ENCODE measurements at places on chromosomes 3 and 15. TPM values are rescaled to one million over a fixed set of nuclear protein-coding genes. Genes with fewer than 3 reads are reported as not detected.

DNA sequence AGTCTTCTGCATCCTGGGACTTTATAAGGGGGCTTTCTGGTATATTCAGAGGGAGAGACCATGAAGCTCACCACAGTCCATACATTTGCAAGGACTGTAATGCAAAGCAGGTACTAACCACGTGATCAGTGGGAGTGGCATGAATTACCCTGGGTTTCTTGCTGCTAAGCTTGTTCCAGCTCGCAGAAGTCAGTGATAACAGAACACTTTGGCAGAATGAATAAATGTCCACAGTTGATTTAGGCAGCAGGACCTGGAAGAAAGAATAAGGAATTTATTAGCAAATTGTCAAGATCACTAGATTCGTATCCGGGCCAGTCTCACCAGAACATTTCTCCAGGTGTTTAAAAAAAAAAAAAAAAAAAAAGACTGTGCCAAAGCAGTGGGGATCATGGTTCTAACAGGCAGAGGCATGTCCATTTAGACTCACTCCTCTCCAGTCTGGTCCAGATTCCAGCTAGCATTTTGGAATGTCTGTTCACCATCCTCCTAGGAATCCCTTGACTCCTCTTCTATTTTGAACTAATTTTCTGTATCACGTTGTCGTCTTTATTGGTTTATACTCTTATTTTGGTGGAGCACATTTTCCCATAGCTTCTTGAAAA lies 24.5 kb downstream of the HHLA2 start:
- H3K27me3 ChIP-seq = no peaks in the 10 kb centered on the region
- no peaks in the 10 kb centered on the region for H3K4me1 ChIP-seq
- H3K27ac ChIP-seq = no peak overlapping the region
- no peaks in the 10 kb centered on the region for H3K36me3 ChIP-seq
- DNase-seq = no peak

- no peaks in the 10 kb centered on the region for H3K27me3 ChIP-seq
- no peak for DNase-seq
- H3K27ac ChIP-seq = no peak overlapping the region
Observed at GRCh38 chr15:57570994-57571393, 20.7 kb upstream of the MYZAP start.

GRCh38 chr3:143808030-143808429 lies 40.2 kb downstream of the SLC9A9 start:
- no peak overlapping the region for H3K27ac ChIP-seq
- H3K36me3 ChIP-seq = no peaks in the 10 kb centered on the region
- H3K27me3 ChIP-seq = no peaks in the 10 kb centered on the region
- H3K4me3 ChIP-seq = no peak overlapping the region
- peaks cover 11% of the 10 kb centered on the region for H3K4me1 ChIP-seq
- DNase-seq = no peak

DNA sequence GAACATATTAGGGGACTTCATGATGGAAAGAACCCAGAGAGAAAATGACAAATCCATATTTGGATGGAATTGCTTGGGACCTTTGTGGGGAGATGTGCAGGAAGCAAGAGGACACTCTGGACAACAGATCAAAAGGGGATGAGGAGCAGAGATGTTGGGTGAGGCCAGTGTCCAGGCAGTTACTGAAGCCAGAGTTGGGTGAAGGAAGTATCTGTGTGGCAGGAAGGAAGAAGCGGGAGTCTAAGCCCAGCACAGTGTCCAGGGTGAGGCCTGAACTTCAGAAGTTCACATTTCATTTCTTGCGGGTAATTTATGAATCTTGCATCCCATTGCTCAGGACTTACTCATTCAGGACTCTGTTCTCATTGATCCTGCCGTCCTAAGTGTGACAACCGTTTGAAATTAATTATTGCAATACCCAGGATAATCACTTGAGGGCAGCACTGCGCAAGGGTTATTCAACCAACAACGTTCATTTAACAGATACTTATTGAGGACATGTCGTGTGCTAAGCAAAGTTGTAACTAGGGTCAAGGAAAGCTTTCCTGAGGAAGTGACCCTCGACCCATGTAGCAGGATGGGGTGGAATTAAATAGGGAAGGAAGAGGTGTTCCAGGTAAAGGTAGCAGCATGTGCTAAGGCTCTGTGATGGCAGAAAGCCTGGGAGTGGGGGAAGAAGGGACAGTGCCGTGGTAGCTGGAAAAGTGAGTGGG lies 61.3 kb upstream of the CMTM8 start:
- no peaks in the 10 kb centered on the region for H3K4me1 ChIP-seq
- DNase-seq = peak; percentile 58
- H3K27me3 ChIP-seq = peaks cover 2% of the 10 kb centered on the region
- H3K4me3 ChIP-seq = no peak overlapping the region
- no peak overlapping the region for H3K27ac ChIP-seq
- no peaks in the 10 kb centered on the region for H3K36me3 ChIP-seq

DNA sequence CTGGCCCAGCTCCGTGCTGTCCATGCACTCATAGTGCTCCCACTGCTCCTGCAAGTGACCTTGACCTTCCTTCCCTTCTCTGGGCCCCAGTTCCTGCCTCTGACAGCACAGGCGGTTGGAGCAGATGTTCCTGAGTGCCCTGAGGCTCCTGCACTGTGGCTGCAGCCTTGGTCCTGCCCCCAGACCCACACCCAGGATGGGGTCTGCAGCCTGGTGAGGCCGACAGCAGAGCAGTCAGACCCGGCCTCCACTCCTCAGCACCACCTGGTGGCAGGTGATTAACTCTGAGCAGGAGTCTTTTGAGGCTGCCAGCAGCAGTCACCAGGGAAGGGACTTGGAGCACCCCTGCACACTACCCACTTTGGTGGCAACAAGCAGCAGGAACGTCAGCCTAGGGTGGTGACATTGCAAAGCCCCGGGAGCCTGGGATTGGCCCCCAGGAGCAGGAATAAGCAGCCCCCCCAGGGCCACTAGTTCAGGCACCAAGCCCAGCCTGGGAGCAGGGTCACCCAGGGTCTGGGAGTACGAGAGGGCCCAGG lies 64.6 kb downstream of the CYP11A1 start:
- H3K27ac ChIP-seq = no peak overlapping the region
- no peak for DNase-seq
- H3K27me3 ChIP-seq = peaks cover 54% of the 10 kb centered on the region

DNA sequence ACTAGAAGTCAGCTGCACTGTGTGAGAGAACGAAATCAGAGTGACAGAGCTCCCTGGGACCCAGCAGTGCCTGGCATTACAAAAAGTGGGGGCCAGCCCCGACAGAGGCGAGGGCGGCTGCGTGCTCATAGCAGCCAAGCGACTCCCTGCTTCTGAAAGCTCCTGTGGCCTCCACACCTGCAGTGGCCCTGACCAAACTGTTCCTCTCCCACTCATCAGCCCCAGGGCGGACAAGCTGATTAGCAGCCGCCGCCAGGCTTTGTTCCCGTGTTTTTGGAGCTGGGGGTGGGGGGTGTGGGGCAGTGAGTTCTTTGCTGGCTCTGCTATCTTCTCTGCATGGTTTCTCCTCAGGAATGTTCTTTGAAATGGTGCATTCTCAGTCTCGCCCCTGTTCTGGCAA lies 58.1 kb downstream of the DGKG start:
- H3K4me3 ChIP-seq = no peak overlapping the region
- no peak overlapping the region for H3K27ac ChIP-seq
- H3K36me3 ChIP-seq = no peaks in the 10 kb centered on the region
- H3K4me1 ChIP-seq = no peaks in the 10 kb centered on the region
- H3K27me3 ChIP-seq = peaks cover 2% of the 10 kb centered on the region

The NUSAP1 gene
- polyA plus RNA-seq = 25.7 TPM

The CFAP92 gene
- polyA plus RNA-seq = 0.07 TPM

The ERC2 gene
- polyA plus RNA-seq = 0.25 TPM

DNA sequence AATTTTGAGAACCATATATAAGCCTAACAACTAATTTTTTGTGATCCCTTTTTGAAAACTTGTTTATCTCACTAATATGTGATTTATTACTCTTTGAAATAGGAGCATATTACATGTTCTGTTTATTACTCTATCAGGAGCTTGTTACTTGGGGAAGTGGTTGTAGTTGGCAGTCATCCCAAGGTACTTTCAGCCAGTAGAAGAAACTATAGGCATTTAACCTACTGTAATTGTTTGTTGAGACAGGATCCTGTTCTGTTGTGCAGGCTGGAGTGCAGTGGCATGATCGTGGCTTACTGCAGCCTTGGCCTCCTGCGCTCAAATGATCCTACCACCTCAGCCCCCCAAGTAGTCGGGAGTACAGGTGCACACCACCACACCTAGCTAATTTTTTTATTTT lies 195.6 kb downstream of the TCF12 start:
- DNase-seq = peak; percentile 57
- no peak overlapping the region for H3K4me3 ChIP-seq
- H3K27me3 ChIP-seq = no peaks in the 10 kb centered on the region
- peaks cover 8% of the 10 kb centered on the region for H3K4me1 ChIP-seq

The MESP2 gene
- polyA plus RNA-seq = 0.24 TPM

DNA sequence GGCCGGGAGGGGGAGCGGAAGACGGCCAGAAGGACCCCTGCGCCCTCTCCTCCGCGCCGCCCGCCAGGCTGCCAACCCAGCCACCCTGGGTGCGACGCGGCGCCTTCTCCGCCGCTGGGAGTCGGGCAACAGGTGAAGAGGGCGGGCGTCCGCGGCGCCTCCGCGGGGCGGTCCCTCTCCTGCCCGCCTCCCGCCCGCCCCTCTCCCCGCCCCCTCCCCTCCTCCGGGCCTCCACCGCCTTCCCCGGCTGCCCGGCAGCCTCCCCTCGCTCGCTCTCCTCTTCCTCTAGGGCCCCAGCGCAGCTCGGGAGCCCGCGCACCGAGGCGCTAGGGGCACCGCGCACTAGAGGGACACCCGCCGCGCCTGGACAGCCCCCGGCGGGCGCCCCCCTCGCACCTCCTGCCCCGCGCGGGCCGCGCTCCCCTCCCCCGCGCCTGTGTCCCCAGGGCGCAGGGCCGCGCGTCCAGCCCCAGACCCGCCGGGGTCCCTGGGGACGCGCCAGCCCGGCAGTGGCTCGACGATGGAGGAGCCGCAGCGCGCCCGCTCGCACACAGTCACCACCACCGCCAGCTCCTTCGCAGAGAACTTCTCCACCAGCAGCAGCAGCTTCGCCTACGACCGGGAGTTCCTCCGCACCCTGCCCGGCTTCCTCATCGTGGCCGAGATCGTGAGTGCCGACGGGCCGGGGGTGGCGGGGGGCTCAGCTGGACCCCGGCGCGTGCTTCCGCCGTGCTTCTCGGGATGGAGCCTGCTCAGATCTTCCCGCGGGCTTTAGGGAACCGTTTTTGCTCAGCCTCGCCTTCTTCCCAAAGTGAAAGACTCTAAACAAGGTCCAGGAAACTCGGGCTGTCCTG lies at the start of gene CMTM8:
Gene CMTM8 (plus strand): TSS at position 228 of the 854 bp plus-strand sequence. CDS start 293 bp downstream, at position 521.
- H3K4me3 ChIP-seq = peak within 1 kb of the TSS; percentile 57
- DNase-seq = peak; percentile 46
- H3K27me3 ChIP-seq = peaks cover 23% of the 10 kb centered on the region
- H3K36me3 ChIP-seq = no peaks in the 10 kb centered on the region
- H3K4me1 ChIP-seq = no peaks in the 10 kb centered on the region

The ACP3 gene
- polyA plus RNA-seq = 25.3 TPM

DNA sequence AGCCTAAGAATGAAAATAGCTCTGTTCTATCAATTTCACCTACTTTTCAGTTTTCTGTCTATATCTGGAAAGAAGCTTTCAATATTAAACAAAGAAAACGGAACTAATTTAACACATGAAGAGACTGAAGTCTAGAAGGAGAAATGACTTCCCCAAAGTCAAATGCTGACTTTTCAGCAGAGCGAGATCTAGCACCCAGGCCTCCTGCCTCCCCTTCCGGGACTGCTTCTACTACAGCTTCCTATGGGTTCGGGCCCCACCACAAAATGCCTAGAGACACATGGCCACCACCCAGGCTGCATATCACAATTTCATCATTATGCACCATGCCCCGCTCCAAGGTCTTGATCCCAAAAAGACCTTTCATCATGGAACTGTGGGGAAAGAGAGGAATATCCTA lies 104.5 kb downstream of the SST start:
- no peak overlapping the region for H3K4me3 ChIP-seq
- H3K4me1 ChIP-seq = peaks cover 10% of the 10 kb centered on the region
- no peak for DNase-seq
- no peak overlapping the region for H3K27ac ChIP-seq
- no peaks in the 10 kb centered on the region for H3K27me3 ChIP-seq
- no peaks in the 10 kb centered on the region for H3K36me3 ChIP-seq

DNA sequence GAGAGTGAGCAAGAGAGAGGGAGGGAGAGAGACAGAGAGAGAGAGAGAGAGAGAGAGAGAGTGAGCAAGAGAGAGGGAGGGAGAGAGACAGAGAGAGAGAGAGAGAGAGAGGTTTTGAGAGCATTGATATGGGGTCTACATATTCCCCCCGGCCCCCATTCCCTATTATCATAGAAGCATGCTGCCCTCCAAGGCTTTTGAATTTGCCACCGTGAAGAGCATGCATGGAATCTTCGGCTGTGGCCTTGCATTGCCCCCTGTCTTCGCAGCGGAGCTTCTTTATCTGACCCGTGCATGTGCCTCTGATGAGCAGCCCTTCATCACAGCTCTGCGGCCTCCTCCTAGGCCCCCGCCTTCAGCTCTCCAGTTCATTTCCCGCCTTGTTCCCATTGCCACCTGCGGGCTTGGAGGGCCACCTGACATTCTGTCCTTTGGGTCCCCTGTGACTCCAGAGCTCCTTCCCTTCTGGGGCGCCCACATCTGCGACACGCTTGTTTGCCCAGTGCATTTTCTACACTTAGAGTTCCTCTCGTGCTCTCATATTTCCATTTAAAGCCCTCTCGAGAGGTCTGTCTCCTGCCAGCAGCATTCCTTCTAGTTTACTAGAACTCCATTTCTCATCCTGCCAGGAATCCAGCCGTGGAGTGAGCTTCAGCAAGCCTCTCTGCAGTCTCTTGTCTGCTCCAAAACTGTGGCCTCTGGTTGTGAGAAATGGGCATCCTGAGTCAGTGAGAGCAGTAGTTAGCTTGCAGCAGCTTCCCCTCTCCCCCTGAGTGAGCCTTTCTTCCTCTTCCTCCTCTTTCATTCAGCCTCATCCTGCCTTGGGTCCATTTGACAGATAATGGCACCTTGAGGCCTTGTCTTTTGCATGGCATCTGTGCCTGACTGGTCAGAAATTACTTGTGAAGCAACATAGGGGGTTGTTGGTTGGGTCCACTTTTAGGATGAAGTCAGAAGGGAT lies 25.3 kb downstream of the LPP start:
- peak; percentile 80 for DNase-seq
- H3K27ac ChIP-seq = peak overlapping the region; percentile 30
- H3K27me3 ChIP-seq = no peaks in the 10 kb centered on the region
- no peaks in the 10 kb centered on the region for H3K36me3 ChIP-seq

The MME gene
- polyA plus RNA-seq = 89.3 TPM

DNA sequence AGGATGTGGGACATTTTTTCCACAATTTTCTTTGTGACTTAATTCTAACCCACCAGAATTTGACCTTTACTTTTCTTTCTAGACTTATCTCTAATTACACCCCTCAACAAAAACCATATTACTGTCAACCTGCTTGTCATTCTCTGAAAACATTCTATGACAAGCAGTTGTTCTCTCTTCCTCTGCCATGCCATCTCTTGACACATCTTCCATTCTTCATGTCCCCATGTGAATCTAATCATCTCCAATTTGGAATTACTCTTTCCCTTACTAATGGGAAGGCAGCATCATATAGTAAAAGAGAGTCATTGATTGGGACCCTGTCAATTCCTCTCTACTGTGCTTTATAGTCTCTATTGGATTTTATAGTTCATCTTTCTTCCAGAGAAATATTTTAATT lies 61.3 kb upstream of the P2RY1 start:
- H3K4me3 ChIP-seq = no peak overlapping the region
- no peak overlapping the region for H3K27ac ChIP-seq
- H3K36me3 ChIP-seq = no peaks in the 10 kb centered on the region

The PPP1R14D gene
- polyA plus RNA-seq = not detected

- peak; percentile 16 for DNase-seq
- no peaks in the 10 kb centered on the region for H3K27me3 ChIP-seq
- no peak overlapping the region for H3K4me3 ChIP-seq
- H3K36me3 ChIP-seq = no peaks in the 10 kb centered on the region
- H3K4me1 ChIP-seq = no peaks in the 10 kb centered on the region
Observed at GRCh38 chr3:154193000-154193615, 71.9 kb downstream of the ARHGEF26 start.

GRCh38 chr15:35929740-35930444 lies 383.9 kb upstream of the DPH6 start:
- H3K4me3 ChIP-seq = no peak overlapping the region
- no peak for DNase-seq
- H3K27ac ChIP-seq = no peak overlapping the region
- H3K4me1 ChIP-seq = no peaks in the 10 kb centered on the region

All from fibroblast of lung (primary cell).